Stimulated activated CD8-positive, alpha-beta memory T cell treated with anti-CD3 and anti-CD28 coated beads, Interleukin-4, amount 100 ng/mL, for 4 hours (primary cell): ENCODE measurements at places on chromosomes 2 and 18.

GRCh38 chr2:214575030-214575429, 164.2 kb downstream of the VWC2L start:
- no peak for DNase-seq

DNA sequence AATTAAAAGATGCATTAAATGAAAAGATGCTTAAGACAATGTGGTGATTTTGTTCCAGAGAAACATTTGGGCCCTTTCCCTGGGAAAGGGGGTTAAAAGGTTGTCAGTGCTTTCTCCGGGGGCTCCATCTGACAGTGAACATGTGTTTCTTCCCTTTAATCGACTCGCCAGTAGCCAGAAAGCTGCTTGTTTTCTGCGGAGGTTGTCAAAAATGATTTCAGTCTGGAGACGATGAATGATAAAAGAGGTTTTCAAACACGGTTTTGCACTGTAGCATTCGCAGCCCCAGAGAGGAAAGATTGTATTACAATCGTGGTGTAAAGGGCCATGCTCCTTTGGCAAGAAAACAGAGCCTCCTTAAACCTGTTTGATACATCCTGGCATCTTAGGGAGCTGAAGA, 111.5 kb upstream of the MEIS1 start:
- DNase-seq, result no peak

- DNase-seq, result no peak
Observed at GRCh38 chr18:44881461-44882162, 200.9 kb downstream of the SETBP1 start.

DNA sequence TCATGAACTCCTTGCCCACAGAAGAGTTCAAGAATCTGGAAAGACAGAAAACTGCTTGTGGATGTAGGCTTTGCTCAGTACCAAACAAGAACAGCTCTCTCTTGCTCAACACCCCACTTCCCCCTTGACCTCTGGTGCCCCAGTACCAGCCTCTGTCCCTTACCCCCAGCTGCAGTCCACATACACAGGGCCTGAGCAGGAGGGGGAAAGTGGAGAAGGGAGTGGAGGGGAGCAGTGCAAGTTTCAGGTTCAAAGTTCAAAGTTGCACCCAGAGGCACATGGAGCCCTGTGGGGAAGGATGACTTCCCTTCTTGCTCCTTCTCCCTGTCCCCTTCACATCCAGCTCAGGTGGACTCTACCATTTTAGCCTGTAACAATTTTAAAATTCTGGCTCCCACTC, 61.1 kb upstream of the LPIN2 start:
- no peak for DNase-seq

GRCh38 chr2:201450954-201451291, 335 bp downstream of the TRAK2 start:
- DNase-seq, result no peak

GRCh38 chr2:147231081-147231480, 613.7 kb upstream of the ACVR2A start:
- DNase-seq, result no peak

DNA sequence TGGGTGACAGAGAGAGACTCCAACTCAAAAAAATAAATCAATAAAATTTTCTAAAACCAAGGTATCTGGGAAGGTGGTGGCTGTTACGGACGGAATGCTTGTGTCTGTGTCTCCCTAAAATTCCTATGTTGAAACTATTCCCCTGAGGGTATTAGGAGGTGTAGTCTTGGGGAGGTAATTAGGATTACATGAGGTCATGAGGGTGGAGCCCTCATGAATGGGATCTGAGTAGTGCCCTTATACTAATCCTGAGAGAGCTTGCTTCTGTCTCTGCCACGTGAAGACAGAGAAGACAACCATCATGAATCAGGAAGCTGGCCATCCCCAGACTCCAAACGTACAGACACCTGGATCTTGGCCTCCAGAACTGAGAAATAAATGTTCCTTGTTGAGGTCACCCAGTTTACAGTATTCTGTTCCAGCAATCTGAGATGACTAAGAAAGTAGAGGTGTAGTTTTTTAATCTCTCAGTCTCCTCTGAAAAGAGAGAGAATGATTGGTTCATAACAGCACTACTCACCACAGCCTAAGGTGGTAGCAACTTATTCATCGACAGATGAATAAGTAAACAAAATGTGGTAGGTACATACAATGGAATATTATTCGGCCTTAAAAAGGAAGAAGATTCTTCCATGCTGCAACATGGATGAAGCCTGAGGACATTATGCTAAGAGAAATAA, 38.4 kb downstream of the TGFBRAP1 start:
- no peak for DNase-seq

- no peak for DNase-seq
Observed at GRCh38 chr2:179521944-179522343, 257.3 kb upstream of the SESTD1 start.

DNA sequence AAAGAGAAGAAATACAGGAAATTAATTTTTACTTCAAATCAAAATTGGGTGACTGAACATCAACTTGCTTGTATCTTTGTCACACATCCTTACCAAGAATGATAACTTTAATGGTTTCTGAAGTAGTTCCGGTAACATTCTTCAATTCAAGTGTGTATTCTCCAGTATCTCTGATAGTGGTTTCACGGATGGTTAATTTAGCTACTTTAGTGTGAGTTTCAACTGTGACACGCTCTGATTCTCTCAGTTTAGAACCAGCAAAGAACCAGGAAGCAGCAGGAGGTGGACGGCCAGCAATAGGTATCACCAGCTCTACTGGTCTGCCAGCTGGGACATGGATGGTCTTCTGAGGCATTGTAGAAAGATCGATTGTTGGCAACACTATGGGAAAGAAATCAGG, 62.3 kb downstream of the PLEKHA3 start:
- DNase-seq, result no peak

- no peak for DNase-seq
Observed at GRCh38 chr2:142980246-142981068, 103.0 kb downstream of the KYNU start.

DNA sequence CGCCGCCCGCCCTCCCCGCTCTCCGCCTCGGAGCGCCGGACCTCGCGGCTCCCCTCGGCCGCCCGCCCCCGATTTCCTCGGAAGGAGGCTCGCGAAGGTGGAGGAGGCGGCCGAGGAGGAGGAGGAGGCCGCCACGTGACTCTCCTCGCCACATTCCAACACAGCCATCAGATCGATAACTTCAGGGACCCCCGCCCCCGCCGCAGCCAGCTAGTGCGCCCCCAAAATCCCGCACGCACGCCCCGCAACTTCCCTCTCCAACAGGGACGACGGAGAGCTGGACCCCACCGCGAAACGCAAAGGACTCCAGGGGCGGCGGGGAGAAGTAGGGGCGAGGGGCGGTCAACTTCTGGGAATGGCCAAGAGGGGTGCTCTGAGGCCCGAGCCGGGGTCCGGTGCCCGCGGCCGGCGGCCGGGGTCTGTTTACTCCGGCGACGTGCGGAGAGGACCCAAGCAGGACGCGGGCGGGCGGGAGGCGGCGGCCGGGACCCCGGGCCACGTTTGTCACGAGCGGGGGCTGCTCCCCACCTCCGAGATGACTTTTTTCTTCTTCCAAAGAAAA, 2.0 kb downstream of the ZNF521 start:
- no peak for DNase-seq

- DNase-seq, result no peak
Observed at GRCh38 chr2:135916207-135916606, 40.0 kb upstream of the MCM6 start.

DNA sequence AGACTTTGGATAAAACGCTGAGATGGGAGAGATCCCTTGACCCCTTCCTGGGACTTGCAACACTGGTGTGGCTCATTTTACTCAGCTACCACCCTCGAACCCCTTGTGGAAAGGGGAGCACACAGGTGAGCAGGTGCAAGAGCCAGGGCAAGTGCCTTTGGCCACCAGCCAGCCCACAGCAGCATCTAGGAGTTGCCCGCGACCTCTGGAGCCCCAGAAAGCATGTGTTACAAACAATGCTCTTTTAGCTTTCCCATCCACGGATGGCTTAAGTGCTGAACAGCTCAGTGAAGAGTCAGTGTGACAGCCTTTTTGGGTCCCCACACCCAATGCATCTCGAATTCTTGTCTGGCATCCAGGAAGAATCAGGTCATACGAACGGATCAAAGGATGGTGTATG, 197.8 kb downstream of the MEMO1 start:
- no peak for DNase-seq

- no peak for DNase-seq
Observed at GRCh38 chr2:33011941-33012340, 65.2 kb downstream of the LTBP1 start.

DNA sequence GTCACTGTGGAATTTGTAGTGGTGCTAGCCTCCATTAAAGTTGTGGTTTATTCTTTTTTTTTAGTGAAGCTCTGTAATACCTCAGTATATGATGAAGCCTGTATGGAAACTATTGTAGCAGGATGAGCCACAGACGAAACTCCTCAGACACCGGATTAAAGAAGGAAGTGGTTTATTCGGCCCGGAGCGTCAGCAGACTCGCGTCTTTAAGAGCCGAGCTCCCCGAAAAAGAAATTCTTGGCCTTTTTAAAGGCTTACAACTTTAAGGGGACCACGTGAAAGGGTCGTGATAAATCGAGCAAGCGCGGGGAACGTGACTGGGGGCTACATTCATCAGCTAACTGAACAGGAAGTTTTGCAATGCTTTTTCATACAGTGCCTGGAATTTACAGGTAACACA, 8.1 kb upstream of the CCL20 start:
- no peak for DNase-seq

DNA sequence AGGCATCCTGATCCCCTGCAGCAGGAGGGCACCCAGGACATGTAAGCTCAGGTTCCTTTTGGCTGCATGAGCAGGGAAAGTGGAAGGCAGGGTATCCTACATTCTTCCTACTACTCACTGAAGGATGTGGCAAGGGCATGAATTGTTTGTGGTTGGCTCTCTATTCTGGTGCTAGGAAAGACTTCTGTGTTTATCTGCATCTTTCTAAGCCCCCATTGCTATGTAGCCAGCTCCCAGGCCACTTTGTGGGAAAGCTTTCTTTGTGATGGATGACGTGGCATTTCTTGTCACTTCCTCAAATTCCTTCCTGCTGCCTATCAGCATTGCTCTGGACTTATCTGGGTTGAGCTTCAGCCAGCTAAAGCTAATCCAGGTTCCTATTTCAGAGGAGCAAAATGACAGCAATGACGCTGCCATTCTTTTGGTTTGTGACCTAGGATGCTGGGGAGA, 46.2 kb downstream of the MEIS1 start:
- DNase-seq, result no peak

- DNase-seq, result no peak
Observed at GRCh38 chr2:161569401-161569800, 54.8 kb upstream of the SLC4A10 start.

- DNase-seq, result no peak
Observed at GRCh38 chr18:65235966-65236624, 514.7 kb upstream of the CDH7 start.

GRCh38 chr2:218642786-218643185, 16.6 kb downstream of the ZNF142 start:
- no peak for DNase-seq

- DNase-seq, result no peak
Observed at GRCh38 chr2:198312596-198313483, 508.4 kb downstream of the PLCL1 start.

- no peak for DNase-seq
Observed at GRCh38 chr18:37698508-37699040, 133.0 kb upstream of the CELF4 start.

- DNase-seq, result no peak
Observed at GRCh38 chr2:25684577-25685473, 11.4 kb upstream of the DTNB start.

GRCh38 chr2:28620801-28621171, 124.9 kb downstream of the PLB1 start:
- DNase-seq, result no peak

GRCh38 chr2:186733414-186733813, 39.6 kb downstream of the FAM171B start:
- no peak for DNase-seq

DNA sequence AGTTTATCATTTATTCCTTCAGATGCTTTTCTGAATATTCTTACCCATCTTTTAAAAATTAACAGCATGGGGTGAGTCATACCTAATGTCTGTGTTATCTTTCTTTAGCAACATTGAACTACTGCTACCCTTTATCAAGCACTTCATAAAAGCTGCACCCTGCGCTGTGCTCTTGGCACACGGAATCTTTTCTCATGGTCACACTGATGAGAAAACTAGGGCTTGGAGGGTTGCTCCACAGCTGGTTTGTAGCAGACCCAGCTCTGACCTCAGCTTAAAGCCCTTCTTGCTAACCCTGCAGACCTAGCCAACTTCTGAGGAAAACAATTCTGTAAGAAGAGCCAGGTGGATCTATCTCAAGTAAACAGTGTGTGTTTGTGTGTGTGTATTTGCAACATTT, 106.3 kb downstream of the RNF144A start:
- no peak for DNase-seq

DNA sequence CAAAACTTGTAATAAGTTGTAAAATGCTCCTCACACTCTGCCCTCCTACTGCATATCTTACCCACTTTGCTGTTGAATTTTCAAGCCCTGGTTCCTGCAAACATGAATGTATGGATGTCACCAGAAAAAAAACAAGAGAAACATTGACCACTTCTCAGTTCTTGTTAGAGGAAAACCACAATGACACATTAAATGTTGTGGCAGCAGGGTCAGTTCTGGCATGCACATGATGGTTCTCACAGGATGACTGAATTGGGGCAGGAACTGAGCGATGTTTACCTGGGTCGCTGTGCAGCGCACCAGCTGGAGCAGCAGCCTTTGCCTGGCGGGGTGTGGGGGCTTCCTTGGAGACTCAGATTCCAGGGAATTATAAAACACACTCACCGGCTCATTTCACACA, 14.0 kb upstream of the PRKCE start:
- DNase-seq, result no peak

DNA sequence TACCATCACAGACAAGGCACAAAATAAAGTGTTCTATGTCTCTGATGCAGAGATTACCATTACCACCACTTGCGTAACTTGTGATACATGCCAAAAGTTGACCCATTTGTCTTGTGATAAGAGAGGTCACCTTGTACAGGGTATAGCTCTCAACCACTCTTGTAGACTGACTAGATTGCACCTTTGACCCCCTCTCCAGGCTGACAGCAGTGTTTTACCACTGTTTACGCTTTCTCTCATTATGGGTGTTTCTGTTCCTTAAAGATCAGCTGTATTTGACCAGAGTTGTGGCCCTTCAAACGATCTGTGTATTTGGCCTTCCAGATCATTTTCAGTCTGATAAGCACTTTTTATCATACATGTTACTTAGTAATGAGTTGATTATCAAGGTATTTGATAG, 215.7 kb upstream of the HNMT start:
- DNase-seq, result no peak

DNA sequence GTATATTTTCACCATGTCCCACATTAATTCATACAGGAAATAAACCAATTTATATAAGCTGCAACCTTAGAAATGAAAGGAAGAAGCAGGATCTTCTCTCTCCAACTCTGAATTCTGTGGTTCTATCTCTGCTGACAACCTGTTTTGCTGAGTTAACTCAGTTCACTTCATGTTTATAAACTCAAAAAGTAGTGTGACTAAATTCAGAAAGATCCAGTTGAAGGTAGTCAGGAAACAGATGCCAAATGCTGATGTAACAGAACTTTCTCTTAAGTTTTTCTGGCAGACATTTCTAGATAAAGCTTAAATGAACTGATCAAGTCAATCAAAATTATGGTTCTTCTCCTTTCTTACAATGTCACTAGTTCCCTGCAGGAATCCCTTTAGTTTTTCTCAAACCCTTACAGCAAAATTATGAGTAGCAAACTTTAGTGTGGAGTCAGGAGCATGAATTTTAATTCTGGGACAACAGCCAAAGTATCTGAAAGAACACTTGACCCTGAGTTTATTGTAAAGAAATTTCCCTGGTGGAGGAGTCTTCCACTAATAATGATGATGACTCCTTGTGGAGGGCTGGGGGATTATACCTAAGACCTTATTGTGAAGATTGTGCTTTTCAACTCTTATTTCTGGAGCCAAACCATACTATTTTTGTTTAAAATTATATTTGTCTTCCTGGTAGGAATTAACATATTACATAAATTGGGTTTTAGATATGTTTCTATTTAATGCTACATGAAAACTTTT, 216.9 kb downstream of the MYO3B start:
- DNase-seq, result no peak
